Glomerular endothelial cell (primary cell): ENCODE measurements at places on chromosomes 12 and 14. TPM values are rescaled to one million over a fixed set of nuclear protein-coding genes. Genes with fewer than 3 reads are reported as not detected.

Gene HIP1R
- total RNA-seq: 85.1 and 143 TPM in 2 replicates

Gene BDKRB2
- total RNA-seq: 1.7 and 4.1 TPM in 2 replicates

Gene PAN2
- total RNA-seq: 15.6 and 18.4 TPM in 2 replicates

Gene AICDA
- total RNA-seq: not detected in 2 replicates

Gene ABCB9
- total RNA-seq: 6.2 and 14.3 TPM in 2 replicates

Gene AQP6
- not detected in 2 replicates for total RNA-seq

Gene TMTC2
- 6.2 and 8.8 TPM in 2 replicates for total RNA-seq

Gene PMEL
- 0.58 and 1.1 TPM in 2 replicates for total RNA-seq

Gene PIP4K2C
- 7.3 and 9.9 TPM in 2 replicates for total RNA-seq
